Activated CD4-positive, alpha-beta T cell treated with anti-CD3 and anti-CD28 coated beads for 48 hours (primary cell): ENCODE measurements at places on chromosomes 4 and X.

DNA sequence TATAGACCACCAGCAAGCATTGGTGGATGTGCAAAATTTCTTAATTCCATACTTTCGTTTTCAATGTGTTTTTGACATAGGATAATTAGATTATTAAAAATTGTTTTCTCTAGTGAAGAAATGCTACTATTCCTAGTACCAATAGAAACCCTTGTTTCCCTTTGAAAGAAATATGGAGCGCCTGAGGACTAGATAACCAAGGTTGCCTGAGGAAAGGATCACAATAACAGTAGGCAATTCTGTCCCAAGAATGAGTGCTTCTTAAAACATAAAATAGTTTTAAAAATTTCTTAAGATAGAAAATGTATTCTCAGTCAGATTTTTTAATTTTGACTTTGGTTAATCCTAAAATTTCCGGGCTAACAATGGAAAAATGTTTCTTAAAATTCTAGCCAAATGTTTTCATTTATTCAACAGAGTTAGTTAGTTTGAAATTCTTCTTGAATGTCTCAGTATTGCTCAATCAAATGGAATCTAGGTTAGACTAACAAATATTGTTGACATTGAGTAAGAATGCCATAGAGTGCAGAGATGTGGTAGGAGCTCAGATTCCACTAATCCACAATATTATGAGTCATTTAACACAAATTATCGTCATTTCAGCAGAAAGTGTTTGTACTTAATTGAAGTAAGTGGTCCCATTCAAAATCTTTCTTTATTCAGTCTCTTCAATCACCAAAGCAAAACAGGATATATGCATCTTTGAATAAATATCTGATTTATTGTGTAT is 666.0 kb downstream of the GRID2 start:
- DNase-seq: no peak

GRCh38 chrX:101290957-101291603 is at the start of gene TAF7L:
TSS of gene TAF7L (minus strand) at chrX:101291334. CDS start at chrX:101287543, 3,791 bp downstream.
- DNase-seq: no peak

DNA sequence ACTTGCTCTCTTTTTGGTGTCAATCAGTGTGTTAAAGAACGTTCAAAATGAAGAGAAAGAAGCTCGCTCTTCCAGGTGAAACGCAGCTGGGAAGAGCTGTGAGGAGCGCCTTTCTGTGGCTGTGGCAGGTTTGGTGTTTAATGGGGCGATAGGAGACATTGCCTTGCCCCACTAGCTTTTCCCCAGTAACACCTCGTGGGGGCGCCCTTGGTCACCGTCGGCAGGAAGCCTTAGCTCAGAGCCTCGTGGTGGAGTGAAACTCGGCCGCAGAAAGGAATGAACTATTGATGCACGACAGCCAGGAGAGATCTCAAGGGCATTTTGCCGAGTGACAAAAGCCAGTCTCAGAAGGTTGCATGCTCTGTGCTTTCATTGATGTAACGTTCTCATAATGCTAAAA is 65.1 kb downstream of the GPR143 start:
- no peak for DNase-seq

- no peak for DNase-seq
These were observed 33.0 kb upstream of the ARHGAP6 start for GRCh38 chrX:11698702-11699101.

- no peak for DNase-seq
These were observed 29.1 kb downstream of the NELFA start for GRCh38 chr4:1979477-1980196.

DNA sequence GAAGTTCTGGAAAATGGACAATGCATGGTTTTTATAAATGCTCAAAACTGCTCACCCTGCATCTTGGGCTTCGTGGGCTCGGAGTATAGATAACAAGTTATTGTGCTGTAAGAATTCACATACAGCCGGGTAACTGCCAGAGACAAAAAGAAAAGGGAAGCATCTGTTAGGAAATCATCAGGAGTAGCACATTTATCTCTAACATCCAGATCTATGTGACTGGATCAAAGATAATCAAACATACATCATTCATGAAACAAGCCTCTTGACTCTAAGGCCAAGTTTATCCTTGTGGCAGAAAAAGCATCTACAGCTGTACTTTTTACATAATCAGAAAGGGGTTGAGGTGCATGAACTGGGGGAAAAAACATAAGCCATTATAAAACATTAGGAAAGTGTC is 264.2 kb downstream of the PPP3CA start:
- DNase-seq: no peak

GRCh38 chr4:40848940-40849339 is 99.2 kb downstream of the NSUN7 start:
- DNase-seq: no peak

DNA sequence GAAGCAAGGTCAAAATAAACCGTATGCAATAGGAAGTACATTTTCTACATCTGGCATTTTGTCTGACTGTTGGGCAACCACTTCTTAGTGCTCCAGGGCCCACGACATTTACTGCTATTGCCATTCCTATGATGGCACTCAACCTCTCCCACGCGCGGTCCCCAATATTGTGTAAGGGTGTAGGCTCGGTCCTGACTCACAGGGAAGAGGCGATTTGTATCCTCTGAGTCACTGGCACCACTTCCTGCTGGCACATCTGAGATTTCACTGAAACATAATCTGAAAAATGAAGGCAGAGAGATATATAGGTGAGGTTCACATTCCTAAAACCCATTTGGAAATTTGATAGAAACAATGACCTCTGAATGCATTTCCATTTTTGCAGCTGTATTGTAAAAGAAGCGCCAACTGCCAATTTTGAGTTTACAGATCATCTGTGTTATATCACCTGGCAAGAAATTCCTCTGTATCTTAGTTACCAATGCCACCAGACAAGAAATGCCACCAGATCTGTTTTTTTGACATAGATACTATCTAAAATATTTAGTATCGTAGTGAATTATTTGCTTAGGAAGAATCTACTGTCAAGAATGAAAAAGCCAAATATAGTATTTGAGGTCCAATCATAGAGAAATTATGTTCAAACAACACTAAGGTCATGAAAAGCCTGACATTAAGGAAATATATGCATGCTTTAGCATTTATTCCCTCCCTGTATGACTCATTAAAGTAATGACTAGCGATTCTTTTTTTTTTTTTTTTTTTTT is 9.8 kb downstream of the EREG start:
- peak; percentile 56 for DNase-seq

- DNase-seq: no peak
These were observed 315.4 kb downstream of the DCAF12L2 start for GRCh38 chrX:125850693-125851092.

DNA sequence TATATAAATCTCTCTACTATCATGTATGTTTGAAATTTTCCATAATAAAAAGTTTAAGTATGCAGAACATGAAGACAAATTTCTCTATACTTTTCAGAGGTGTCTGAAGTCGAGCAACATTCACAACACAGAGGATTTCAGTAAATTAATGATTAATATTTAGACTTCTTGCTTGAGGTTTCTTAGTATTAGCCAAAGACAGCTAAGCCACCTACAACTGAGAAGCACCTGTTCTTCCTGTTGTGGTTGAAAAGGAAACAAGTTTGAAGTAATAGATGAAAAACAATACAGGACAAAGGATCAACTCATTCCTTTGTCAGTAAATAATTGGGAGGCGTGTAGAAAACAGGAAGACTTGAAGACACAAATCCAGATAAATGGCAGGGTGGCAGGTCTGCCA is 21.1 kb downstream of the SCML1 start:
- no peak for DNase-seq

GRCh38 chr4:6250235-6250983 is 19.2 kb upstream of the WFS1 start:
- DNase-seq: no peak

- DNase-seq: no peak
These were observed 77.0 kb downstream of the PALLD start for GRCh38 chr4:168573870-168574269.

DNA sequence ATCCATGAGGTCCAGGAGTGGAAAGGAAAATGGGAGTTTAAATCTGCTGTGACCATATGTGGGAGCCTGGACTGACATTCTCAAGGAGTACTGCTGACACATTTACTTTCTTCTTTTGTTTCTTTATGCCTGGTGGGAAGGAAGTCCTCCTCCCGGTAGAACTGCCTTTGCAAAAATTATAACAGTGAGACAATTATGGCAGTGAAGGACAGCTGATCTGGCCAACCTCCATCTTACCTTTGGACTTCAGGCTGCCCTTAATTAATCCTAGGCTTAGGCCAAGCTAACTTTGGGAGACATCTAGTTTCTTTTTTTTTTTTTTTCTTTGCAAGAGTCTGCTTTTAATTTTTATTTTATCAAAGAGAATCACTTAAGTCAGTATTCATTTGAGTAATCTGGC is 61.3 kb downstream of the SPINK2 start:
- no peak for DNase-seq

DNA sequence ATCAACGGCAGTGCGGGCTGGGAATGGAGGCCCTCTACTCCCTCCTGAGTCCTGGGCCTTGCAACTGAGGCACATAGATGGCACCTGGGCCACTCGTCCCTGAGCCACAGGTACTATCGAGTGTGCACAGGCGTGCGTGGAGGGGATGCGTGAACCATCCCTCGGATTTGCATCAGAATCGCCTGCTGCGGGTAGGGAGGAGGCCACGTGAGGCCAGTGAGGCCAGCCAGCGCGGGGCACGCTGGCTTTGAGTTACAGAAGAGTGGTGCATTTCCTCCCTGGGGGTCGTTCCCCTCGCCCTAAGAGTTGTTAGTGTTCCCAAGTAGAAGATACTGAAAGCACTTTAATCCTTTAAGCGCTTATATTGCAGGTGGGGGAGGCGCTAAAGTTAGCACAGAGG is 10.6 kb downstream of the ZFP92 start:
- DNase-seq: no peak

GRCh38 chrX:49075347-49075746 is 1.5 kb upstream of the PRAF2 start:
- no peak for DNase-seq

GRCh38 chrX:78029663-78030062 is 60.2 kb upstream of the PGAM4 start:
- DNase-seq: peak; percentile 9

- no peak for DNase-seq
These were observed 12.7 kb downstream of the STEEP1 start for GRCh38 chrX:119552508-119552907.

- DNase-seq: no peak
These were observed 58.6 kb upstream of the TLL1 start for GRCh38 chr4:165814256-165815020.

- DNase-seq: no peak
These were observed 603.7 kb downstream of the GRXCR1 start for GRCh38 chr4:43496188-43496587.

DNA sequence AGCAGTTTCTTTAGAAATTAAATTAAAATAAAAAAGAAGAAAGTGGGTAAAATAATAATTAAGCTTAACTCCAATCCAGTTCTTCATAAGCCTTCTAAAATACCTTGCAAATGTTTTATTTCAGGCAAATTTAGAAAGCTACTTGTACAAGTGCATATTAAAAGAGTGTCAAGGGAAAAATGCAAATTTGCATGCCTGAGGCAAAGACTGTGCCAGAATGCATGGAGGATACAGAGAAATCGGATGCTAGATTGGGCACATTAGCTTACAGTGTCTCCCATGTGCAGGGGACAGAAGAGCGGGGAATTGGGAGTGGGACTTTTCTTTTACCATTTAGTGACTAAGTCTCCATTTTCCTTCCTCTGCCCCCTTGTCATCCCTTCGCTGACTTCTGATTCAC is 173.0 kb upstream of the NWD2 start:
- DNase-seq: no peak

DNA sequence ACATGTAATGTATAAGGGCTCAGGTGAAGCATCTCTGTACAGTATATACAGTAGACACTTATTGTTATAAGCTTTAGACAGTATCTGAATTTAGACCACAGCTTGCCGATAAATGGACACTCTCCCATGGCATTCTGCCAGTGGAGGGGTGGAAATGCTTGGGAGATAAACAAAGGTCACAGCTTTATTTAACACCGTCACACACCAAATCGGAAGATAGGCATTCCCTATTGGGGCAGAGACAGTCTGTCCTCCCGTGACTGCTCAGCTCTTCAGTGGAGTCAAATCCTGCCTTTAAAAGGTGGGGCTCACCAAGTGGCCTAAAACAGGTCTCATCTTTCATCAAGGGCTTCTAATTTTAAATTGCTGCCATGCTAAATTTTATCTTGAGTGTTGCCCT is 178.8 kb downstream of the CAMK2D start:
- no peak for DNase-seq

GRCh38 chrX:44344194-44344593 is 722 bp upstream of the EFHC2 start:
- DNase-seq: peak; percentile 57

- no peak for DNase-seq
These were observed 680.6 kb downstream of the TECRL start for GRCh38 chr4:63728480-63729177.

GRCh38 chr4:10648479-10648878 is 36.1 kb downstream of the CLNK start:
- no peak for DNase-seq

GRCh38 chr4:16217300-16218051 is 8.8 kb downstream of the TAPT1 start:
- no peak for DNase-seq

- no peak for DNase-seq
These were observed 23.8 kb downstream of the PTTG2 start for GRCh38 chr4:37983951-37984350.

GRCh38 chr4:124530464-124531077 is 182.0 kb downstream of the ANKRD50 start:
- no peak for DNase-seq

GRCh38 chr4:4267981-4268380 is 20.0 kb upstream of the TMEM128 start:
- no peak for DNase-seq

DNA sequence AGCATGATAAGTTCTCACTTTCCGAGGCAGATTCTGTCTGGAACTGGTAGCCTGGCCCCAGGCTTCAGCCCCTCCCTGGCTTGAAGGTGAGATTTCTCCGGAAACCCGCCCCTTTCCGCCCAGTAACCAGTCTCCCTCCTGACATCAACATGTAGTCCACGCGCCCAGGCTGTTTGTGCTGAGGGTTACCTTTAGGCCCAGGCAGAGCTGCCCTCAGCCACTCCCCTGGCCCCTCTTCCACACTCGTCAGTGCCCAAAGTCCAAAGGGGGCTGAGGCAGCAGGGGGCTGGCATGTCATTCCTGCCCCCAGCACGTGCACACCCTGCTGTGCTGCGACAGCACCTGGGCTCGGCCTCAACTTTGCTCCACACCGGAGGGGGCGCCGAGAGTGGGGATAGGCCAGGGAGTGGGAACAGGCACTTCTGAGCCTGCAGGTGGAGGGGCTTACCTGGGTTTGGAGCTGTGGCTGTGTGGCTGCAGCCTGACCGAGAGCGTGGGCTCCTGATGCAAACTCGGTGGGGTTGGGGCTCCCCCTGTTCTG is 69.5 kb upstream of the ANK2 start:
- no peak for DNase-seq

GRCh38 chrX:105328773-105329172 is 108.3 kb upstream of the TEX13A start:
- DNase-seq: no peak

GRCh38 chr4:5774416-5775036 is 63.5 kb downstream of the EVC start:
- DNase-seq: no peak

- DNase-seq: no peak
These were observed 5.1 kb downstream of the MED28 start for GRCh38 chr4:17619416-17620105.
